Gastrocnemius medialis (tissue), 4 donors: ENCODE measurements at places on chromosomes 12 and 14. TPM values are rescaled to one million over a fixed set of nuclear protein-coding genes. Genes with fewer than 3 reads are reported as not detected.
A peak's percentile ranks its signal among the peaks of the same experiment; 100 is the strongest.

The ITGA5 gene
- 29.5 TPM for total RNA-seq

GRCh38 chr12:101564912-101565311 is 29.9 kb upstream of the MYBPC1 start:
- H3K36me3 ChIP-seq = no peaks in the 10 kb centered on the region
- H3K27me3 ChIP-seq = no peaks in the 10 kb centered on the region
- no peak overlapping the region for H3K4me3 ChIP-seq
- no peak overlapping the region for H3K27ac ChIP-seq
- DNase-seq = no peak

GRCh38 chr14:44463356-44464004 is 43.6 kb downstream of the FSCB start:
- H3K27me3 ChIP-seq = no peaks in the 10 kb centered on the region
- no peak for DNase-seq
- H3K36me3 ChIP-seq = no peaks in the 10 kb centered on the region
- no peak overlapping the region for H3K27ac ChIP-seq

GRCh38 chr12:57846285-57846576 is 298 bp downstream of the CTDSP2 start:
- no peak for DNase-seq
- peak overlapping the region; percentile 98 for H3K27ac ChIP-seq
- no peaks in the 10 kb centered on the region for H3K36me3 ChIP-seq
- H3K4me3 ChIP-seq = peak overlapping the region; percentile 82
- H3K4me1 ChIP-seq = peaks cover 69% of the 10 kb centered on the region

DNA sequence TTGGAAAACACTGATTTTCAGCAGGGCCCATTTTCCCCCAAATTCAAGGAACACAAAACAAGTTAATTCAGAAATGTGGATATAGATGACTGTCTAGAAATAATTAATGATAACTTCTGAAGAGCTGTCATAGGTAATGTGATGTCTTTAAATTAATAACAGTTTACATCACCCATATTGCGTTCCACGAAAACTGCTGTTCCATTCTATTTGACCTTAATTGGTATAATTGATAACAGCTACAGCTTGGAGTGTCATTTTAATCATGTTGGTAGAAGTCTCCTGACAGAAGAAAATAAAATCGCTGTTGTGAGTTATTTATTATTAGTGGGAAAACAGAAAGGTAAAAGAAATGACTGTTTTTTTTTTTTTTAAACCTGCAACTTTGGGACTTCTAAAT is 36.3 kb upstream of the MGAT4C start:
- H3K36me3 ChIP-seq = no peaks in the 10 kb centered on the region
- H3K4me3 ChIP-seq = no peak overlapping the region
- no peak overlapping the region for H3K27ac ChIP-seq
- no peak for DNase-seq
- no peaks in the 10 kb centered on the region for H3K4me1 ChIP-seq

GRCh38 chr12:53757101-53757770 is 5.5 kb upstream of the CISTR start:
- H3K4me1 ChIP-seq = no peaks in the 10 kb centered on the region
- H3K36me3 ChIP-seq = no peaks in the 10 kb centered on the region
- H3K27me3 ChIP-seq = no peaks in the 10 kb centered on the region
- no peak overlapping the region for H3K27ac ChIP-seq
- DNase-seq = peak; percentile 48

- no peak overlapping the region for H3K27ac ChIP-seq
- DNase-seq = no peak
- no peaks in the 10 kb centered on the region for H3K36me3 ChIP-seq
- no peaks in the 10 kb centered on the region for H3K27me3 ChIP-seq
These were observed 13.9 kb downstream of the PELI2 start for GRCh38 chr14:56131865-56132833.

DNA sequence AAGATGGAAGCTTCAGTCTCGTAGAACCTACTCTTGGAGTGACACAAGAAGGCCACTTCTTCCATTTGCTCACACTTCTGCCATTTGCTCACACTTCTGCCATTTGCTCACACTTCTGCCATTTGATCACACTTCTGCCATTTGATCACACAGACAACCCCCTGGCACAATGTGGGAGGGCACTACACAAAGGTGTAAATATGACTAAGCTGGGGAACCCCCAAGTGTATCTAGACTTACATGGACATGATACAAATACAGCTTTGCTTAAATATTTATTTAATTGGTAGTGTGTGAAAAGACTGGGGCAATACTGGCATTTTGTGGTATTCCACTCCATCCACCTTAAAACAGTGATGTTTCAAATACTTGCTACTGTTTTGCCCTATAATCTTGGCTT is 296.2 kb upstream of the PPFIA2 start:
- H3K4me1 ChIP-seq = no peaks in the 10 kb centered on the region
- H3K36me3 ChIP-seq = no peaks in the 10 kb centered on the region
- no peak overlapping the region for H3K27ac ChIP-seq

DNA sequence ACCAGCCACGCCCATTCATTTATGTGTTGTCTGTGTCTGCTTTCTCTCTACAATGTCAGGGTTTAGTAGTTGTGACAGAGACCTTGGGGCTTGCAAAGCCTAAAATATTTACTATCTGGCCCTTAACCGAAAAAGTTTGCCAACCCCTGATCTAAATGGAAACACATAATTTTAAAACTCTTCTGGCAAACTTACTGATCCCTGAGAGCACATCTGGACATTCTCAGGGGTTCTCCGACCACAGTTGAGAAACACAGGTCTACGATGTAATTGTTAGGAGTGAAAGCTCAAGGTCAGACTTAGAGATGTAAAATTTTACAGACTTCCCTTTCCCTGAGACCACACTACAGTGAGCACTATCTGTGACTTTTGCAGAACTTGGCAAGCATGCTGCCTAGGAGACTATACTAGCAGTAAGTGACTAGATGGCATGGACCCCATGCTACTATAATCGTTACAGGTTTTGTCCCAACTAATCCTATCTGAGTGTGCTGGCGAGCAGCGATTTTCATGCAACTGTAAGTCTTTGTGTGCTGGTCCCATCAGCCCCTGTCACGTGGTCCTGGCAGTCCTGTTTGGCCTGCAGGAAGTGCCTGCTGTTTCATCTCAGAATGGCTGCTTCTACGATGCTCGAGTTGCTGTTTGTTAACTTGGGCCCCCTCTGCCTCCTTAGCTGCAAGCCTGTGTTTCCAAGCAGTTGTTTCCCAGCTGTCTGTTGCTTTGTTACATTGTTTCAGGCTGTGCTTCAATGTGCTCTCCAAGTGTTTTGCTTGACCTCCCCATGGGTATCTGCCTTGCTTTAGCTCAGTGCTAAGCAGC is 21.6 kb downstream of the TMTC2 start:
- no peak overlapping the region for H3K27ac ChIP-seq
- no peaks in the 10 kb centered on the region for H3K4me1 ChIP-seq

The IQSEC3 gene
- 0.04 TPM for total RNA-seq

GRCh38 chr14:78985668-78986381 is 815.7 kb downstream of the NRXN3 start:
- no peak overlapping the region for H3K4me3 ChIP-seq
- no peaks in the 10 kb centered on the region for H3K36me3 ChIP-seq

DNA sequence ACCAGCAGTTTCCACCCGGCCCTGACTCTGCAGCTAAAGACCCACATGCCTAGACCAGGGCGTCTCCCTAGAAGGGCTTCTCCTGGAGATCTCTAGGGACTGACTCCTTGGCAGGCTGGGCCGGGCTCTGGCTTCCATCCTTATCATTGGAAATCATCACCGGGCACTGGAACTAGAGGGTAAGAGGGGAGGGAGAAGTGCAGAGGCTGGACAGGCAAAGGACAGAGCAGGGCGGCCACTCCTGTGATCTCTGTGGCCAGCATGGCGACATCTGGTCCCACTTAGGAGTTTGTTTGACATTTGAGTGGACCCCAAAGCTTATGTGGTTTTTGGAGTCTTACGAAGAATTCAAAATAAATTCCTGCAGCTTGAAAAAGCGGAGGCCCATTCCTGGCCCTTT is 7.1 kb downstream of the LTBP2 start:
- no peak overlapping the region for H3K27ac ChIP-seq
- no peak overlapping the region for H3K4me3 ChIP-seq
- H3K4me1 ChIP-seq = peaks cover 5% of the 10 kb centered on the region
- H3K27me3 ChIP-seq = no peaks in the 10 kb centered on the region

DNA sequence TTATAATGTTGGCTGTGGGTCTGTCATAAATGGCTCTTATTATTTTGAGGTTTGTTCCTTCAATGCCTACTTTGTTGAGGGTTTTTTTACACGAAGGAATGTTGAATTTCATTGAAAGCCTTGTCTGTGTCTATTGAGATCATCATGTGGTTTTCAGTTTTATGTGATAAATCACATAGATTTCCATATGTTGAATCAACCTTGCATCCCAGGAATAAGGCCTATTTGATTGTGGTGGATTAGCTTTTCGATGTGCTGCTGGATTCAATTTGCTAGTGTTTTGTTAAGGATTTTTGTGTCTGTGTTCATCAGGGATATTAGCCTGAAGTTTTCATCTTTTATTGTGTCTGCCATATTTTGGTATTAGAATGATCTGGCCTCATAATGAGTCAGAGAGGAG is 27.6 kb downstream of the SLC2A13 start:
- no peak for DNase-seq
- no peaks in the 10 kb centered on the region for H3K27me3 ChIP-seq
- no peak overlapping the region for H3K27ac ChIP-seq
- H3K36me3 ChIP-seq = no peaks in the 10 kb centered on the region
- H3K4me3 ChIP-seq = no peak overlapping the region
- no peaks in the 10 kb centered on the region for H3K4me1 ChIP-seq

- H3K27me3 ChIP-seq = peaks cover 21% of the 10 kb centered on the region
- H3K27ac ChIP-seq = no peak overlapping the region
- no peaks in the 10 kb centered on the region for H3K4me1 ChIP-seq
- peak overlapping the region; percentile 40 for H3K4me3 ChIP-seq
- DNase-seq = no peak
These were observed 4.9 kb upstream of the AQP6 start for GRCh38 chr12:49967777-49968250.

- no peak overlapping the region for H3K27ac ChIP-seq
- H3K4me3 ChIP-seq = no peak overlapping the region
- H3K36me3 ChIP-seq = no peaks in the 10 kb centered on the region
These were observed 20.5 kb upstream of the FAM181A start for GRCh38 chr14:93906341-93907329.

The LRP1 gene
- 46.2 TPM for total RNA-seq

The KLRC2 gene
- not detected for total RNA-seq

The UNG gene
- total RNA-seq = 41.4 TPM

DNA sequence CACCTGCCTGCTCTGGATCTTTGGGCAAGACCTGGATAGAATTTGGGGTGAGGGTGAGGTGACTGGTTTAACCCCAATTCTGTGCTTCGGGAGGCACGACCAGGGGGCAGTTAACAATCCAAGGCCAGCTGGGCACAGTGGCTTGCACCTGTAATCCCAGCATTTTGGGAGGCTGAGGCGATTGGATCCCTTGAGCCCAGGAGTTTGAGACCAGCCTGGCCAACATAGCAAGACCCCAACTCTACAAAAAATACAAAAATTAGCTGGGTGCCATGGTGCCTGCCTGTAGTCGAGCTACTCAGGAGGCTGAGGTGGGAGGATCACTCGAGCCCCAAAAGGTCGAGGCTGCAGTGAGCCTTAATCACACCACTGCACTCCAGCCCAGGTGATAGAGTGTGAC is 38.2 kb downstream of the HRK start:
- no peaks in the 10 kb centered on the region for H3K36me3 ChIP-seq
- H3K27ac ChIP-seq = no peak overlapping the region
- H3K4me3 ChIP-seq = no peak overlapping the region

The PIANP gene
- total RNA-seq = not detected

The KRT2 gene
- not detected for total RNA-seq

The CLMN gene
- 5.9 TPM for total RNA-seq

DNA sequence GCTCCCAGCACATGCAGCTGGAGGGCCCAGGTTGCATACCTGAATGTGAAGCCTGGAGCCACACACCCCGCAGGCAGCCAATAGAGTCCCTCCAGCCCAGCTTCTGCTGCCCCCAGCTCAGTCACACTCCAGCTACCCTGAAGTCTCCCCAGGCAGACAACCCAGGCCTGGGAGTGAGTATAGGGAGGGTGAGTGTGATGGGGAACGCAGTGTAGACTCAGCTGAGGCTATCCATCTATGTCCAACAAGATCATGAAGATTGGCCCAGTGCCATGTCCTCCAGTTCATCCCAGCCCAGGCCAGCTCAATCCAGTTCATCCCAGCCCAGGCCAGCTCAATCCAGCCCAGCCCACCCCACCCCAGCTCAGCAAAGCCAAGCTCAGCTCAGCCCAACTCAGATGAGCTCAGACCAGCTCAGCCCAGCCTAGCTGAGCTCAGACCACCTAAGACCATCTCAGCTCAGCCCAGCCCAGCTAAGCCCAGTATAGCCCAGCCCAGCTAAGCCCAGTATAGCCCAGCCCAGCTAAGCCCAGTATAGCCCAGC is 330.4 kb downstream of the TMEM121 start:
- no peak for DNase-seq
- H3K4me1 ChIP-seq = no peaks in the 10 kb centered on the region
- no peak overlapping the region for H3K4me3 ChIP-seq
- no peaks in the 10 kb centered on the region for H3K27me3 ChIP-seq
- H3K36me3 ChIP-seq = no peaks in the 10 kb centered on the region

DNA sequence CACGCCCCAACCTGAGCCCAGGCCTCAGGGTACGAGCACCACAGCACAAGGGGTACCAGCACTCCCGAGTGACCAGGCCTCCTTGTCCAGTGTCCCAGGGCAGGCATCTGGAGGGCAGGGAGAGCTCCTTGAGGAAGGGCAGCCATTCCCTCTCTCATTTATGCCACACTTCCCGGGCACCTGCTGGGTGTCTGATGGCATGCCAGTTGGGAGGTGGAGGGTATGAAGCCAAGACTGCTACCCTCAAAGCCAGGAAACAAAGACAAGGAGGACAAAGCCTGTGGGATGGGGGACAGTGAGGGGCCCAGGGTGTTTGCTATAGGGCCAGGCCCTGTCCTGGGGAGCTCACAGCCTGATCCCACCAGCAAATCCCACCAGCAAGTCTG is 45.6 kb downstream of the CCDC88C start:
- H3K4me1 ChIP-seq = no peaks in the 10 kb centered on the region
- no peak for DNase-seq
- no peak overlapping the region for H3K4me3 ChIP-seq

The CCDC38 gene
- total RNA-seq = not detected

- no peaks in the 10 kb centered on the region for H3K36me3 ChIP-seq
- no peaks in the 10 kb centered on the region for H3K27me3 ChIP-seq
- no peak for DNase-seq
These were observed 525.6 kb downstream of the FLRT2 start for GRCh38 chr14:86055512-86056075.

DNA sequence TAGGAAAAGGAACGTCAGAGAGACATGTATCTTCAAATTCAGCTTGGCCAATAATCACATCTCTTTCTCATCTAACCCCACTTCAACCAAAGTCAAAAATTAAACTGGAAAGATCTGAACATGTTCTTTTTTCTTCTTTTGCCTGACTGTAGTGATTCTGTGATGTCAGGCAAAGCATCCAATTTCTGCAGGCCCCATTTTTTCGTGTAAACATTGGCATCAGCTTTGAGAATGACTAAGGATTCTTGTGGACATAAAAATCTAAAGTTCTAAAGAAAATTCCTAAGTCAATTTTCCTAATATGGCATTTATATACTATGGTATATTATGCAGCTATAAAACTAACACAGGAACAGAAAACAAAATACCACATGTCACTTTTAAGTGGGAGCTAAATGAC is 89.1 kb downstream of the STXBP6 start:
- peaks cover 38% of the 10 kb centered on the region for H3K4me1 ChIP-seq
- H3K36me3 ChIP-seq = no peaks in the 10 kb centered on the region
- H3K27ac ChIP-seq = peak overlapping the region; percentile 2
- H3K4me3 ChIP-seq = no peak overlapping the region
- no peaks in the 10 kb centered on the region for H3K27me3 ChIP-seq
